Activated T-cell treated with anti-CD3 and anti-CD28 coated beads, Interleukin-2, amount 50 U/mL, for 1 hour (primary cell): ENCODE measurements at places on chromosomes 5 and 9.
A peak's percentile ranks its signal among the peaks of the same experiment; 100 is the strongest.

GRCh38 chr5:170025853-170026252, 45.6 kb upstream of the INSYN2B start:
- no peak for DNase-seq

- no peak for DNase-seq
These were observed 20.9 kb upstream of the COMMD10 start for GRCh38 chr5:116063950-116064349.

DNA sequence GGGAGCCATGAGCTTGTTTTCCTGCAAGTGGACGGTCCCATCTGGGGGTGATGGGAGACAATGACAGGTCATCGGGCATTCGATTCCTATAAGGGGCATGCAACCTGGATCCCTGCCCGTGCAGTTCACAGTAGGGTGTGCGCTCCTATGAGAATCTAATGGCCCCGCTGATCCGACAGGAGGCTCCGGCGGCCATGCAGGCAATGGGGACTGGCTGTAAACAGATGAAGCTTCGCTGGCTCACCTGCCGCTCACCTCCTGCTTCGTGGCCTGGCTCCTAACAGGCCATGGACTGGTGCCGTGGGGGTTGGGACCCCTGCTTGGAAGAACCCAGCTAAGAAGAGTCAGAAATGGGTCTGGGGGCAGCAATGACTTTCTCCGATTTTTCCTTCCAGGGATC, 21.0 kb downstream of the PAEP start:
- no peak for DNase-seq

- no peak for DNase-seq
These were observed 27.4 kb downstream of the JMY start for GRCh38 chr5:79263290-79263689.

- DNase-seq: no peak
These were observed 11.9 kb downstream of the BASP1 start for GRCh38 chr5:17229313-17229712.

- no peak for DNase-seq
These were observed 8.9 kb downstream of the SRP19 start for GRCh38 chr5:112869948-112870347.

DNA sequence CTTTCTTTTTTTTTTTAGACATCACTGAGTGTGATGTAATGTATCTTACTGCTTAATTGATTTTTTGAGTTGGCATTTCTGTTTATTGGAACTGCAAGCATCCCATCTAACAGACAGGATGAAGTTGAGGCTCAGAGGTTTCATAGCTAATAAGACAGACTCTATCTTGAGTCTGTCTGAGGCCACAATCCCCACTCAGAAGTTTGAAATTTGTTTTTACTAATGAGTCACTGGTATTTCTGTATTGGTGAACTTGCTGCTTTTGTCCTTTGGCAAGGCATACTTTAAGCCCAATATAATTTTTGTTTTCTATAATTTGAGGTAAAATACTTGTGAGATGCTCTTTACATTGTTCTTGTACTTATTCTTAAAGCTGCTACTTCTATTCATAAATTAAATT, 491.2 kb downstream of the PSAT1 start:
- no peak for DNase-seq

GRCh38 chr5:63049935-63050334, 471.3 kb downstream of the LRRC70 start:
- DNase-seq: no peak

GRCh38 chr9:33287087-33287490, 3.2 kb upstream of the NFX1 start:
- DNase-seq: peak; percentile 36

- DNase-seq: no peak
These were observed 60.9 kb upstream of the PIP5K1B start for GRCh38 chr9:68643901-68644809.

- no peak for DNase-seq
These were observed 27.6 kb downstream of the ACTL7A start for GRCh38 chr9:108889649-108890067.

GRCh38 chr9:107286057-107286456, 3.0 kb downstream of the RAD23B start:
- DNase-seq: no peak
